ENCODE measurements at places on chromosomes 5 and 9.

- DNase-seq = no peak
These were observed 80.9 kb downstream of the ALDH7A1 start for GRCh38 chr5:126514131-126514557.

GRCh38 chr9:86281593-86282076 lies 703 bp downstream of the ISCA1 start:
- DNase-seq = no peak

DNA sequence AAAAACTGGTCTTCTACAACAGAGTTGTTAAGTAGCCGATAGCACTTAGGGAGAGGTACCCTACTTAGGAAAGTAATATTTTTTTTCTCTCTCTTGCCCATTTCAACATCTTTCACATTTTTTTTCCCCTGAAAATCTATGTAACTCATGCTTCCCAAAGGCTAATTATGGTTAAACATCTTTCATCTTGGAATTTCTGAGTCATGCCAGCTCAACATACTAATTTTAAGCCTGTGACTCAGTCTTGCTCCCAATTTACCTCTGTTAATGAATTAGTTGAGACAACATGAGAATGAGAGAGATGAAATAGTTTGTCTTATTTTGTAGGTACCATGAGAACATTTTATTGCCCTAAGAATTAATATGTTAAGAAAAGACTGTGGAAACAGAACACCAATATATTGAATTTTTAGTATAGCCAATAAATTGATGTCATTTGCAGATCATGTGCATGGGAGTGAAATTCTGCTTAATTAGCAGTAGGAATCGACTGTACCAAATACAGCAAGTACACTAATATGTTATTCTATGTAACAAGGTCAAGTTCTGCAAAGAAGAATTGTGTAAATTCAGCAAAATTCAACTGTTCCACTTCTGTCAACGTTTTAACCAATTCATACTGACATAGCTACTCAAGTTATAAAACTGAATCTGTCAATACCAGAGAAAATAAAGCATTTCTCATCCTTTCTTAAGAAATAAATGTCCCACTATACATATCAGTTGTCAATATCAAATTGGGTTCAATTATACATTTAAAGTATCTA lies 550.0 kb downstream of the PTPRD start:
- DNase-seq = no peak

DNA sequence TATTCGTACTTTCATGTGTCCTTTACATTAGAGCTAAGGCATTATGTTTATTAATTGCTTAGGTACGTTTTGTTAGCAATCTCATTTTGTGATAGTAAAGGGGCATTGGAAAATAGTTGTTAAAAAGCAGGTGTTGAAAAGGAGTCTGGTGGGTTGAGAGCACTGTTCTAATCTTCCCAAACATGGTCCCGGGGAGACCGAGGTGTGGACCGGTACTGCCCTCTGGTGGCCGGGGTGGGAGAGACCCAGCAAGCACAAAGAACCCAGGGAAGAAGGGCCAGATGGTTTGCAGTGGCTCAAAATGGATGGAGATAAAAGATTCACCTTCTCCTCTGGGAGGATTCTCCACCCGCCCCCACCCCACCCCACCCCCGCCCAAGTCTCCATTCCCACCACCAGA lies 26.1 kb downstream of the IDNK start:
- DNase-seq = peak; percentile 64

- DNase-seq = no peak
These were observed 42.6 kb upstream of the SPATA31D4 start for GRCh38 chr9:81885602-81886001.

DNA sequence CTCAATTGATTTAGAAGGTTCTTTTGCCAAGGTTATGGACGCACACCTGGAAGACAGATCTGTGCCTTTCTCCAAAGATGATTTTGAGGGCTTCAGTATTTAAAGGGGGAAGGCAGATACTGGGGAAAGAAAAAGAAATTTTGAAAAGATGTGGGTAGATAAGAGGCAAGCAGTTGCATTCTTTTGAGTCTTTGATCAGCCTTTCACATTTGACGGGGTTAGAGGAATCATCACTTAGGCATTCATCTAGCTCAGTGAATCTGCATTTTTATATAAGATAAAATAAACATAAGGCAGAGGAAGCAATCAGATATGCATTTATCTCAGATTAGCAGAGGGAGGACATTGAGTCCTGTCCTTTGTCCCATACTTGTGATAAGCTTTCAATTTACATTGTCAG lies 243.4 kb upstream of the RAI14 start:
- no peak for DNase-seq

DNA sequence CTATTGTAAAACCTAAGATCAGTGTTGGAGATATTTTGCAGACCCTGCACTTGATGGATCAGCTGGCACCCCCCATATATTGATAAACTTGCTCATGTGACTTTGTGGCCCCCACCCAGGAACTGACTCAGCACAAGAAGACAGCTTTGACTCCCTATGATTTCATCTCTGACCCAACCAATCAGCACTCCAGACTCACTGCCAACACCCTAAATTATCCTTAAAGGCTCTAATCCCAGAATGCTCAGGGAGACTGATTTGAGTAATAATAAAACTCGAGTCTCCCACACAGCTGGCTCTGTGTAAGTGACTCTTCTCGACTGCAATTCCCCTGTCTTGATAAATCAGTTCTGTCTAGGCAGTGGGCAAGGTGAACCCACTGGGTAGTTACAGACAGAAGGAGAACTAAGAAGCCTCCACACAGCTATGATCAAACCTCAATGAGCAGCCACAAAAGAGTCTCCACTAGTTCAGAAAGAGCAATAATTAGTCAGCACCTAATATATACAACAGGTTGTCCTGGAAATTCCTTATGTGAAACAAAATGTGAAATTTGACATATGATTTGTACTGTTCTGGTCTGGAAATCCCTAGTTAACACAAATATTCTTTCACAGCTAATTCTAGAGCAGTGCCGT lies 52.2 kb downstream of the ACTL7B start:
- no peak for DNase-seq

GRCh38 chr5:135315386-135315785 lies 83.6 kb downstream of the MACROH2A1 start:
- DNase-seq = no peak

- DNase-seq = no peak
These were observed 83.2 kb upstream of the DMRTA1 start for GRCh38 chr9:22363421-22363887.

- DNase-seq = no peak
These were observed 47.4 kb upstream of the VLDLR start for GRCh38 chr9:2574203-2574602.

GRCh38 chr5:141919218-141920119 lies 4.2 kb upstream of the DELE1 start:
- DNase-seq = no peak
